ENCODE measurements at places on chromosomes 11 and 22.
A peak's percentile ranks its signal among the peaks of the same experiment; 100 is the strongest.

DNA sequence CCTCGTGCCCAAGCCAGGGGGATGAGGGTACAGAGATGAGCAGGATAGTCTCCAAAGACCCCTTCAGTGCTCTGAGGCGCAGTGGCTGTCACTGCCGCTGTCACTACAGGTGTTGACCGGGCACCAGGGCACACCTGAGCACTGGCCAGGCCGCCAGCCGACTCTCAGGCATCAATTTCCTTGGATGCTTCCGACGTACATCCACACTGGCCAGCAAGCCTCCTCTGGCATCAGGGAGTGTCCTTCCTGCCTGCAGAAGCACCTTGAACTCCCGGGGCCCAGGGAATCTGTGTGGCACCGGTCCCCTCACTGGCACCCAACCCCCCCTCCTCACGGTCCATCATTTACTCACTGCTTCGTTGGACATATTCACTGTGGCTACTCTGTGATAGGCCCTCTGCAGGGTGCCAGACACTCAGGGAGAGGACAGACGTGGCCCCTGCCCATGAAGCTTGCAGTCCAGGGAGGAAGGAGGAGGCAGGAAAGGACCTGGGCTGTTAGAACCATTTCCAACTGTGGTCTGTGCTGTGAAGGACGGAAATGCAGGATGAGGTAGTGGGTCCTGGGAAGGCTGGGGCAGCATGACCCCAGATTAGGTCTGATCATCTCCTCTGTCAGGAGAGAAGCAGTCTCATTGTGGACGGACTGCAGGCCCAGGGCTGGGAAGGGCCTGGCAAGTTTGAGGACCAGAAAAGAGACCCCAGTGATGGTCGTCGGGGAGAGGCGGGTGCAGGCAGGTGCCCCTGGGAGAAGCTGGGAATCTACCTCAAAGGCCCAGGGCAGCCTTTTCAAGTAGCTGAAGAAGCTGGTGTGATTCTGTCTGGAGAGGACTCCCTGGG is 46.3 kb upstream of the ANO1 start:
- DNase-seq: no peak

DNA sequence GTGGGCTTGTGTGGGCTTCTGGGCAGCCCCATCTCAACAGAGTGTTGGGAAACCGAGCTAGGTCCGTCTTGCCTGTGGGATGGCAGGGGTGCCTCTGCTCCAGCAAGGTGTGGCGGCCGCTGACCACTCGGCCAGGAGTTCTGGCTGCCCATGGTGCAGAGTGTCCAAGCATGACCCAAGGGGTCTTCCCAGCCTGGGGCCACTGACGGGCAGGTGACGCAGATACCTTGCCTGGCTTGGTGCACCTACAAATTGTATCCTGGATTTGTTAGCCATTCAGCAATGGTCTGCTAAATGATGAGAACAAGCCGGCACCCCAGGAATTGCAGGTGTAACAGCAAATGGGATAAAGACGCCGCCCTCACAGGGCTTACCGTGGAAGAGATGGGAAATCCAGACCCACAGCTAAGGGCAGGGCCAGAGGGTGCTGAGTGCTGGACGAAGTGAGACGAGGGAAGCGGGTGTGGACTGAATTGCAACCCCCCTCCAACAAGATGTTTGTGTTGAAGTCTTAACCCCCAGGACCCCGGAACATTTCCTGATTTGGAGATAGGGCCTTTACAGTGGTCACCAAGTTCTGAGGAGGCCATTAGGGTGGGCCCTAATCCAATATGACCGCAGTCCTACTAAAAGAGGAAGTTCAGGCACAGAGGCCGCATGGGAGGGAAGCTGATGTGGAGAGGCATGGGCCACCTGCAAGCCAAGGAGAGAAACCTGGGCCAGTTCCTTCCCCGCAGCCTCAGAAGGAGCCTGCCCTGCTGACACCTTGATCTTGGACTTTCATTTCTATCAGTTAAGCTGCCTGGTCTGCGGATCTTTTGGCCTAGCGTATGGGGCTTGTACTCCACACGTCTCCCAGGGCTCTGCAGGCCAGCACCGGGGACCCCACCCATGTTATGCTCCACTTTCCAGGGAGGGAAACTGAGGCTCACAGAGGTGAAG is 45.2 kb upstream of the LINC01488 start:
- DNase-seq: no peak

DNA sequence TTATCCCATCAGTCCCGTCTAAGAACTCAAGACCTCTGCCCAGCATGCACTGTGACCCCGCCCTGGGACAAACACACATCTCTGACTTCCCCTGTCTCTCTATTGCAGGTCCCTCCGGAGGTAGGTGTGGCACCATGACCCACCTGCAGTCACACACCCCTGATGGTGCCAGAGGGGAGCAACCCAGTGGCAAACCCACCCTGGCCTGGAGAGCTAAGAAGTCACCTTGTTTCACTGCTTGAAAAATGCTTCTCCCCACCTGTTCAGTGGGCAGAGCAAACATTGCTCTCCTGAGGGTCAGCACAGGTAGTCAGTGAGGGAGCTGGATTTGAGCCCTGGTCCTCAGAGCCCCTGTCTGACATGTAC is 23.9 kb downstream of the CAPN1 start:
- DNase-seq: no peak

GRCh38 chr11:8328231-8328794 is 64.6 kb upstream of the LMO1 start:
- no peak for DNase-seq

- no peak for DNase-seq
These were observed 91.4 kb upstream of the BIRC3 start for GRCh38 chr11:102225689-102226568.

- DNase-seq: no peak
These were observed 960.7 kb upstream of the RAG2 start for GRCh38 chr11:37558619-37559210.

GRCh38 chr11:82754410-82754809 is 20.7 kb upstream of the FAM181B start:
- no peak for DNase-seq

GRCh38 chr11:3920148-3920852 is 64.8 kb downstream of the STIM1 start:
- DNase-seq: no peak

DNA sequence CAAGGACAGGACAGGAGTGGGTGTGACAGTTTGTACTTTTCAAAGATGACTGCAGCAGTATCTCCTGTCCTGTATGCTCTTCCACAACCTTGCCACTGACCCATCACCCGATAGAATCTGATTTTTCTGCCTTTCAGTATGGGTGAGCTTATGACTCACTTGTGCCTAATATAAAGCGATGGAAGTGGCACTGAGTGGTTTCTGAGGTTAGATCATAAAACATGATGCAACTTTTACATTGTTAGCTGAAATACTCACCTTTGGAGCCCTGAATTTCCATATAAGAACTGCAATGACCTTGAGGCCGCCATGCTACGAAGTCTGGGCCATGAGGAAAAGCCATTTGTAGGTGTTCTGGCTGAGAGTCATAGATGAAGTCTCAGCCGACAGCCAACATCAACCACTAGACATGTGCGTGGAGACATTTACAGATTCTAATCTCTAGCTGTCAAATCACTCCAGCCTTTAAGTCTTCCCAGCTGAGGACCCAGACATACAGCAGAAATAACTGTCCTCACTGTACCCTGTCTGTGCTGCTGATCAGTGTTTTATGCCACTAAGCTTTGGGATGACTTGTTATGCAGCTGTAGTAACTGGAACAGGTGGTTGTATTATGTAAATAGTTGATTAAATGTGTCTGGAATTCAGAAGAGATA is 105.9 kb upstream of the ARHGAP20 start:
- DNase-seq: no peak

DNA sequence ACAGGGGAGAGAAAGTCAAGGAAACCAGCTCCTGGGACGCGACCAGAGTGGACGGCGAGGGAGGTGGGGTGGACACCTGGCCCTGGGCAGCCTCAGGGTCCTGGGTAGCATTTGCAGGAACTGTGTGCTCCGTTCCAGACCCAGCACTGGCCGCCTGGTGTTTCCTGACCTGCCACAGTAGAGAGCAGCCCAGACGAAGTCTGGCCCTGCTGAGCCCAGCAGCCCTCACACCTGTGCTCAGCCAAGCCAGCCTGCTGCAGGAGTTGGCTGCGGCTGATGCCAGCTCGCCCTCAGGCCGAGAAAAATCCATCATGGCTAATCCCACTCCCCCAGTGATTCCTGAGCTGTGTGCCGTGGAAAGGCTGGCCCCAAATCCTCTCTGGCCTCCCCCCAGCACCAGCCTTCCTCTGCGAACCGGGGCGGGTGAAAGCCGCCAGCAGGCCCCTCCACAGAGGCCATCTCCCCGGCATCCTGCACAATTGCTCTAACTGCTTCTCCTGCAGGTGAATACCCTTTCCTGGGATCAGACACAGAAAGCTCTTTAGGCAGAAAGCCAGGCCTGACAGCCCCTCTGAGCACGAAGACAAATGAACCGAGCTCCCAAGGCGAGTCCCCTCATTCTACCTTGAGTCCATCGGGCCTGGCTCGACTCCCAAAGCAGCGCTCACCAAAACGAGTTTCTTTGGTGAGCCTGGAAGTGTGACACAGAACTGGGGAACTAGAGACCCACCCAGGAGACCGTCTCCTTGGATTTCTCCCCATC is 88.6 kb downstream of the RTL6 start:
- DNase-seq: no peak

DNA sequence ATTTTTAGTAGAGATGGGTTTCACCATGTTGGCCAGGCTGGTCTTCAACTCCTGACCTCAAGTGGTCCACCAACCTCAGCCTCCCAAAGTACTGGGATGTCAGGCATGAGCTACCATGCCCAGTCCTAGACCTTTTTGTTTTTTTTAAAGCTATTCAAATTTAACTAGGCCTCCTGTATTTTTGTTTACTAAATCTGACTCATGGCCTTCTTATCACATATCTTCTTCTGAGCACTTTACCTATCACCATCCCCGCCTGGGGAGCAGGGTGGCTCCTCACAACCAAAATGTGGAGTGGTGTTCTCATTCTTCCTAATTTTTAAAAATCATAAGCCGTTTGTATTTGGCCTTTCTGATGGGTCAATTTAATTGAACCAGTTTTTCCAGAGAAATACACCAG is 92.6 kb downstream of the DBX1 start:
- no peak for DNase-seq

GRCh38 chr11:9266132-9266736 is 1.1 kb upstream of the DENND5A start:
- no peak for DNase-seq

- peak; percentile 94 for DNase-seq
These were observed 17.0 kb upstream of the CDON start for GRCh38 chr11:126079621-126080124.

DNA sequence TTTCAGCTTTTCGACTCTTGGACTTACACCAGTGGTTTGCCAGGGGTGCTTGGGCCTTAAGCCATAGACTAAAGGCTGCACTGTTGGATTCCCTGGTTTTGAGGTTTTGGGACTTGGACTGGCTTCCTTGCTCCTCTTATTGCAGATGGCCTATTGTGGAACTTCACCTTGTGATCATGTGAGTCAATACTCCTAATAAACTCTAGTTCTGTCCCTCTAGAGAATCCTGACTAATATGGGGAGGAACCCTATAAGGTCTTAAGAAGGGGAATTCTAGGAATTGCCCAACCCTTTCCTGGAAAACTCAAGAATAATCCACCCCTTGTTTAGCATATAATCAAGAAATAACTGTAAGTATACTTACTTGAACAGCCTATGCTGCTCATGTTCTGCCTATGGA is 491.8 kb downstream of the TMEM135 start:
- no peak for DNase-seq

DNA sequence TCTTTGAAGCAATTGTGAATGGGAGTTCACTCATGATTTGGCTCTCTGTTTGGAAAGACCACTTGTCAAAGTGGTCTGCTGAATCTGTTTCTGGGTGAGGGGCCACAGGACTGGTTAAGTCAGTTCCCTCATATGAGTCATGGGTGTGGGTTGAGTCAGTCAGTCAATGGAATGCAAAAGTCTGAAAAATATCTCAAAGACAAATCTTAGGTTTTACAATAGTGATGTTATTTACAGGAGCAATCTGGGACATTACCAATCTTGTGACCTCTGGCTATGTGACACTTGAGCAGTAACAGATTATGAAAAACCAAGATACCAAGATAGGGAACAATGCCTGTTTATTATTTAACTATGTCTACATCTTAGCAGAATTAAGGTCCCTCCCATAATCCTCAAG is 311.6 kb downstream of the AASDHPPT start:
- DNase-seq: peak; percentile 10

GRCh38 chr11:67254798-67255197 is 11.5 kb upstream of the GRK2 start:
- DNase-seq: no peak

- peak; percentile 84 for DNase-seq
These were observed 2.1 kb downstream of the LGALS12 start for GRCh38 chr11:63508009-63508408.

DNA sequence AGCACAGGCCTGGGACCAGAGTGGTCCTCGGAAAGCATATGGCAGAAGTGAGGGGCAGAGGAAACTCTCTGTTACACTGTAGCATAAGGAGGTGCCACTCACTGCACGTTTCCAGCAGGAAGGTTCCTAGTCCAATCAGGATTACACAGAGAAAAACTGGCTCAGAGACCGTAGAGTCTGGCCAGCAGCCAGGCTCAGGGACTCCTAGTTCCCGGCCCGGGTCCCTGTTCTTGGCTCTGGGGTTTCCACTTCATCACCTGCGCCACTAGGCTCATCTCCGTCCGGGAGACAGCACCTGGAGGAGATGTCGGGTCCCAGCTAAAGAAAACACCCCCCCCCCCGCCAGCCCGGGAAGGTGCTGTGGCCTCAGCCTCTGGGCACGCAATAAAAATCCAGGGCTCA is 1.1 kb downstream of the TTLL12 start:
- peak; percentile 42 for DNase-seq

GRCh38 chr11:69971741-69972140 is 106.4 kb upstream of the ANO1 start:
- no peak for DNase-seq

DNA sequence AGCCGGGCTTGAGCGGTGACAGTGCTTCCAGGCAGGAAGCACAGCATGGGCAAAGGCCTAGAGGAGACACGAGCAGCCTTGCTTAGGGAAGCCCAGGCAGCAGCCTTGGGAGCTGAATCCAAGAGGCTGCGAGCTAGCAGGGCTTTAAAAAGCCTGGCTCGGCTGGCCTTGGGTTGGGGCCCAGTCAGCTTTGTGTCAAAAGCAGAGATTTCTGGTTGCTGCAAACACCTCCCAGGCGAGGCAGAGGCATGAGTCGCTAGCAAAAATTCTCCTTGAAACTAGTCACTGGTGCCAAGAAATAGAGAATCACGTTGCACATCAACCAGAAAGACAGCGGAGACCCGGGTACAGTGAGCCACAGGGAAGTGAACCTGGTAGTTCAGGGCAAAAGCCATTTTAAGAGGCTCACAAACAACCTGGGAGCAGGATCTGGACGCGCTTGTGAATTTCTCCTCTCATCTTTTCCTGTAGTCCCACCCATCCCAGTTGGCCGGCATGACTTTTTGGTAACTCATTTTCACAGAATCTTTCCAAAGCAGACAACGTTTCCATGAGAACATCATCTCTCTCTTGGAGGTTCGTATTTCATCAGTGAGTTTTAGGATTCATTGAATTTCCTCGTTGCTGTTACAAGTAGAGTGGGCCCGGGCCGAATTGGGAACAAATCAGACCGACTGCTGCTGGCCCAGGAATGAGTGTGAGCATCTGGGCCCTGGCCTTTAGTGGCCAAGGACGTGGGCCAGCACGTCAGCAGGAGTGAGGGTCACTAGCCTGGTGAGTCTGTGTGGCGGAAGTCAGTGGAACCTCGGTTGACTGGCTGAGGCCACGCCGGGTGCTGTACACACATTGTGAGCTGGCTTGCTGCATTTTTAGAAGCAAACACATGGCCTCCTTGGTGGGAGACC is 16.4 kb upstream of the FGF4 start:
- DNase-seq: peak; percentile 38
